ENCODE measurements at places on chromosomes 13 and 19.

DNA sequence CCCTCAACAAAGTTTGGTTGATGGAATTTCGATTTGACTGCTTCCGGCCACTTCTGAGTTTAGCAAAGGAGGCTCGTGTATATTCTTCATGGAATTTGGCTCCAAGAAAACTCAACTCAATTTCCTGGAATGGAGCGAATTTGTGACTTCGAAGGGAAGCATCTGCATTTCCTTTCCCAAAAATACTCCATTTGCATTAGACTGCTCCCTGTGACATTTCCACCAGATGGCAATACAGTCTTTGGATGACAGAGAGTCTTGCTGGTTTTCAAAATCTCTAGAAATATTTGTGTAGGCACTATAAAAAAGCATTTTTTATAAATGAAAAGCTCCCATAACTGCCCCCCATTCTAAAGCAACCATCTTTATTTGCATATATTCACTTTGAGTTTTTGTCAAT lies 4.1 kb downstream of the C1QTNF9 start:
- no peak for DNase-seq

GRCh38 chr19:30817965-30818567 lies 445.9 kb downstream of the ZNF536 start:
- no peak for DNase-seq

DNA sequence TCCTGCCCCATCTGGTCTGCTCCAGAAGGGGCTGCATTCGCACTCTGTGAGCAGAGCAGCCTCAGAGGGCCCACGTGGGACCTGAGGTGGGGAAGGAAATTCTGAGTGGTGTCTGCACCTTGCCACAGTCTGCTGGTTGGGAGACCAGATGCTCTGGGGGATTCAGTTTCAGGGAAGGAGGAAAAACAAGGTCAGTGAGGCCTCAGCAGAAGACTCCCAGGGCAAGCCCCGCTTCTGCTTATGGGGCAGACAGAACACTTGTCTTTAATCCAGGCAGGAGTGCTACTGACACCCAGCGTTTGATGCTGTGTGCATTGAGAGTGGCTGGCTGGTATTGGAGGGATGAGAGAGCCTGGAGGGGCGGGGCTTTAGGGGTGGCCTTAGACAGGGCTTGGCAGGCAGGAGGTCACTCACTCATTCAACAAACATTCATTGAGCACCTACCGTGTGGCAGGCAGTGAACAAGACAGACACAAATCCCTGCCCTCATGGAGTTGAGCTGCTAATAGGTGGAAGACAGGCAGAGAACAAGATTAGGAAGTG lies 4.9 kb upstream of the CLEC17A start:
- DNase-seq, result no peak

DNA sequence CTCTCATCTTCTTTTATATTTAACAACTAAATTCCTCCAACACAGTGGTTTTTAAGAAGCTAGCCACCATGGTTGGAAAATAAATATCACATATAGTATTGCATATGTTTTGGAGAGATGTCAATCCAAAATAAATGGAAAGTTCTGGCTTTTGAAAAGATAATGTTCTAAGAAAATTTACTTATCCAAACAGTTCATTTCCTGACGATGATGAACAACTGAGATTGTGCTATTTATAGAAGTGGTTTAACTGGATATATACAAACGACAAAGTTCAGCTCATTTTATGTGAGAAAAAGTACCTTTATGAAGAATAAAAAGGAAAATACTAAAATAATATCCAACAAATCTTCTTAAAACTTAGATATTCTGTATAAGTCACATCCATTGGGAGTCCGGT lies 174.7 kb downstream of the MZT1 start:
- no peak for DNase-seq

GRCh38 chr13:27421101-27421871 lies 3.1 kb upstream of the GTF3A start:
- no peak for DNase-seq

GRCh38 chr19:7161292-7161691 lies 91.8 kb downstream of the ZNF557 start:
- no peak for DNase-seq

DNA sequence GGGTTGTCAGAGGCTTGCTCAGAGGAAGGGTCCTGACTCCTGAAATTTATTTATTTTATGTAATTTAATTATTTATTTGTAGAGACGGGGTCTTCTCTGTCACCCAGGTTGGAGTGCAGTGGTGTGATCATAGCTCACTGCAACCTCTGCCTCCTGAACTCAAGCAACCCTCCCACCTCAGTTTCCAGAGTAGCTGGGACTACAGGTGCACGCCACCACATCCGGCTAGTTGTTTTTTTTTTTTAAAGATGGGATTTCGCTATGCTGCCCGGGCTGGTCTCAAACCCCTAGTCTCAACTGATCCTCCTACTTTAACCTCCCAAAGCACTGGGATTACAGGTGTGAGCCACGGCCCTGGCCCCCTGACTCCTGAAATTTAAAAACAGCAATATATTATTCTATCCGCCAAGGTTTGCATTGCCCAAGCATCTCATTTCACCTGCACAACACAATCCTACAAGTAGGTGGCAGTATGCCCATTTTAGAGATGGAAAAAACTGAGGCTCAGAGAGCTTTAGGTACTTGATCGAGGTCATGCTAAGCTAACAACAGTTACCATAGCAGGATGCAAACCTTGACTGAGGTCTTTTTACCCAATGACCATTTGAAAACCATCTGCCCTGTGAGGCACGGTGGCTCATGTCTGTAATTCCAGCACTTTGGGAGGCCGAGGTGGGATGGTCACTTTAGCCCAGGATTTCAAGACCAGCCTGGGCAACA lies 18.1 kb downstream of the ARHGEF18 start:
- DNase-seq, result peak; percentile 58

DNA sequence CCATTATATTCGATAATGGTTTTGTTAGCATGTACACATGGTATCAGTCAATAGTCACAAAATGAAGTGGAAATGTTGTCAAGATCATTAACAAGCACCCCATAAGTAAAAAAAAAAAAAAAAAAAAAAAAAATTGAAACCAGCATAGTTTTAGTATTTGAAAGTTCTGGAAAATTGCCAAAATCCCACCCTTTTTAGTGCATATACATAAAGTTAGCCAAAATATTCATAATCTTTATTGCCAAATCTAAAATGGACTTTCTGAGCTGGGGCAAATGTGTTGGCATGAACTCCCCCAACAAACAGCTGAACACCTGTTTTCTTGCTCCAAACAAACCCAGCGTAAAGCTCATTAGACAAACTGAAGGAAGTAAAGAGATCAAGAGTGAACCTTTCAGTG lies 73.9 kb downstream of the MZT1 start:
- no peak for DNase-seq

GRCh38 chr13:94170145-94170571 lies 309.3 kb downstream of the DCT start:
- DNase-seq, result no peak

GRCh38 chr13:98577836-98578285 lies 954 bp upstream of the STK24 start:
- DNase-seq, result no peak

- DNase-seq, result peak; percentile 17
Observed at GRCh38 chr13:33207615-33207961, 78.0 kb downstream of the STARD13 start.

- DNase-seq, result no peak
Observed at GRCh38 chr13:76820759-76821158, 65.4 kb downstream of the KCTD12 start.

DNA sequence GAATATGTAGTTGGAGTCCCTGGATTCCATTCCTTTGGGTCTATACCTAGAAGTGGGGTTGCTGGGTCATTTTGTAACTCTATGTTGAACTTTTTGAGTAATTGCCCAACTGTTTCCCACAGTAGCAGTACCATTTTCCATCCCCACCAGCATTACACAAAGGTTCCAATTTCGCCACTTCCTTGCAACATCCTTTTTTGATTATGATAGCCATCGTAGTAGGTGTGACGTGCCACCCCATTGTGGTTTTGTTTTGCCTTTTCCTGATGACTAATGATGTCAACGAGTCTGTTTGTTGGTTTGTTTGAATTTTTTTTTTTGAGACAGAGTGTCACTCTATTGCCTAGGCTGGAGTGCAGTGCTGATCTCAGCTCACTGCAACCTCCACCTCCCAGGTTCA lies 3.3 kb upstream of the PEX11G start:
- DNase-seq, result peak; percentile 57

DNA sequence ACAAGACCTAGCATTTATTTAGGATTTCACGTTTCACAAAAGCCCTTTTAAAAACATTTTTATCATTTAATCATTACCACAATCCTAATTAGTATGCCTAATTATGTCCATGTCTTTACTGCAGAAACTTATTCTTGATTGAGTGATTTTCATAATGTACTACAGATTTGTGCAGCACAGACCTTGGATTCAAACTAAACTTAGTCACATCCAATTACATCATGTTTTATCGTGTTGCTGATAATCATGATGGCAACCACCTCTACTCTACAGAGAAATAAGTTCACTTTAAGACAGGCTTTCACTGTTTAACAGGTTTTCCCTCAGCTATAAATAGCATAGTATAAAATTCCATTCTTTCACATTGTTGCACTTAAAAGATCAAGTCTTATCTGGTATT lies 240.9 kb upstream of the RFC3 start:
- no peak for DNase-seq

- no peak for DNase-seq
Observed at GRCh38 chr19:41799444-41800000, 3.1 kb downstream of the CEACAM3 start.
